ENCODE measurements at places on chromosomes 6 and 20. TPM values are rescaled to one million over a fixed set of nuclear protein-coding genes. Genes with fewer than 3 reads are reported as not detected.

GRCh38 chr20:49030954-49031619, 15.0 kb upstream of the CSE1L start:
- no peak overlapping the region for H3K4me3 ChIP-seq
- no peaks in the 10 kb centered on the region for H3K27me3 ChIP-seq
- no peak for DNase-seq
- H3K36me3 ChIP-seq: peaks cover 85% of the 10 kb centered on the region
- no peak overlapping the region for H3K27ac ChIP-seq

DNA sequence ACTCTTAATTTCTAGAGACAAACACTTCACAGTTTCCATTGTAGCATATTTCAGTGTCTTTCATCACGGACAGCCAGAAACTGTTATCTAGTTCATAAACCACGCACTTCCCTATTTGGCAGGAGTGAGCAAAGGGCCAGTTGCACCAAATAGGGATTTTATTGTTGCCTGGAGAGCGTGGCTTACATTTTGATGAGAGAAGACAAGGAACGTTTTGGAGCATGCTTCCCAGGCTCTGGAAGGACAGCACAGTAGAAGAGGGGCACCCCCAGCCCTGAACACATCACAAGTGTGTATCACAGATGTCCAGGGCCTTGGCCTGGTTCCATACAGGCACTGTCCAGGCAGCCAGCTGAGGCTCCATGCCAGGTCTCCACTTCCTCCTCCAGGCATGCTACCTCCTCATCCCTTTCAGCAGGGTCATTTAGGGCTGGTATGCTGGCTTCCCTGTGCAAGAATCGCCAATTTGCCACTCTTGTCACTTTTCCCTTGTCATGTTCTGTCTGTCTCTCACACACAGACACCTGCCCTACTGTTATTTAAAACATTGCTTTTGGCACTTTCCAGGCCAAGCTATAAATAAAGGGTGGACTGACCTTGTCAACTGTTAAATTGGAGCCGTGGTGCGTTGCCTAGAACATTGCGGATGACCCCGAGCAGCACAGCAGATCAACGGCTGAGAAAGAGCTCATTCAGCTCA, 235.0 kb upstream of the GMDS start:
- H3K4me3 ChIP-seq: no peak overlapping the region
- no peak for DNase-seq
- H3K36me3 ChIP-seq: no peaks in the 10 kb centered on the region
- no peaks in the 10 kb centered on the region for H3K4me1 ChIP-seq
- H3K27ac ChIP-seq: no peak overlapping the region

DNA sequence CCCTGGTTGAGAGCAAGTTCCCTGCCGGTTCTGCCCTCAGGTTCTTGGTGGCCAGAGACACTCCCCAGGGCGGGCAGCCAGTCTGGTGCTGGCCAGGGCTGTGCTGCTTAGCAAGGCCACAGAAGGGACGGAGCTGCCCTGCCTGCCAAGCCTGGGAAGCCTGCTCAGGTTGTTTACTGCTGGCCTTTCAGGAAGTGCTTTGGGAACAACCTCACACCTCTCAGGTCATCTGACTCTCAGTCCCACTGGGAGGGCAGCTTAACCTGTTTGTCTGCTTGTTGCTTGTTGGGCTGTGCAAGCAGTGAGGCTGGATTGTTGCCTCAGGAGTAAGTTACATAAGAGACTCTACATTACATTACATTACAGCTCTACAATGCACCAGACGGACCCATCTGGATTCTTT, 75.8 kb upstream of the AFDN start:
- H3K4me1 ChIP-seq: peaks cover 13% of the 10 kb centered on the region
- H3K4me3 ChIP-seq: no peak overlapping the region

- H3K4me3 ChIP-seq: peak overlapping the region; percentile 70
- no peaks in the 10 kb centered on the region for H3K27me3 ChIP-seq
- H3K4me1 ChIP-seq: peaks cover 15% of the 10 kb centered on the region
- DNase-seq: peak; percentile 66
These were observed 857 bp downstream of the TAP2 start for GRCh38 chr6:32837651-32838113.

DNA sequence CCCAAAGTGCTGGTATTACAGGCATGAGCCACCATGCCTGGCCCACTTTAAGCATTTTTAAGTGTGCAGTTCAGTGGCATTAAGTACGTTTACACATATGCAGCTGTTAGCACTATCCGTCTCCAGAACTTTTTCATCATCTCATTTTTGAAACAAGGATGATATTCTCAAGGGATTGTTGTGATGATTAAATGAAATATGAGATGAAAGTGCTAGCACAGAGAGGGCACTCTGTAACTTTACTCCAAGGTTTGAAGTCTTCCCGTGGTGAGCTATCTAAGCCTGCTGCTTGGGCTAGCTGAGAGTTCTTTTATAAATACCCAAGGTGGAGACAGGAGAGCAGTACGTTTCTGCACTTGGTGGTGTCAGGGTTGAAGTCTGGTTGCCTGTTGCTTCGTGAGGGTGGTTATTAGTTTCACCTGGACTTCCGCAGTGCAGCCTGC, 6.6 kb downstream of the TM9SF4 start:
- no peaks in the 10 kb centered on the region for H3K36me3 ChIP-seq
- no peaks in the 10 kb centered on the region for H3K27me3 ChIP-seq
- no peak overlapping the region for H3K27ac ChIP-seq
- peaks cover 44% of the 10 kb centered on the region for H3K4me1 ChIP-seq
- H3K4me3 ChIP-seq: no peak overlapping the region

ECT2L gene
- total RNA-seq: 0.20 TPM

DNA sequence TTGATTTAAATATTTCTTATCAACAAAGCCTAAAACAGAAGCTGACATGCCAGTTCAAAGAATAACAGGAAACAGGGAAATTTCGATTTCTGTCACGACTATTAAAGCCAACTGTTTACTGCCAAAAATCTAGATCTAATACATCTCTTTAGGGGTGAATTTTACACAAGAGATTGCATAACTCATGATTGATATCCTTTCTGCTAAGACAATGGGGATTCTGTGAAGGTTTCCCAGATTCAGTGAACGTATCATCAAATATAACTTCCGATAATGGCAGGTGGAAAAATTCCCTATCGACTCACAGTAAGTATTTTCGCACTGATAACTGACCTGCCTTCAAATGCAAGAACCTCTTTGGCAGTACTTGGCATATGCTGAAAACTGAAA, 42.9 kb downstream of the NHSL1 start:
- no peak overlapping the region for H3K27ac ChIP-seq
- no peak overlapping the region for H3K4me3 ChIP-seq
- peaks cover 3% of the 10 kb centered on the region for H3K4me1 ChIP-seq
- no peak for DNase-seq
- H3K36me3 ChIP-seq: no peaks in the 10 kb centered on the region

REM1 gene
- 3.1 TPM for total RNA-seq

HLA-DPA1 gene
- 147 TPM for total RNA-seq

GRCh38 chr6:168927026-168927425, 326.6 kb downstream of the THBS2 start:
- H3K27me3 ChIP-seq: no peaks in the 10 kb centered on the region
- no peaks in the 10 kb centered on the region for H3K36me3 ChIP-seq
- no peak overlapping the region for H3K27ac ChIP-seq
- DNase-seq: no peak
- no peaks in the 10 kb centered on the region for H3K4me1 ChIP-seq
- no peak overlapping the region for H3K4me3 ChIP-seq

DNA sequence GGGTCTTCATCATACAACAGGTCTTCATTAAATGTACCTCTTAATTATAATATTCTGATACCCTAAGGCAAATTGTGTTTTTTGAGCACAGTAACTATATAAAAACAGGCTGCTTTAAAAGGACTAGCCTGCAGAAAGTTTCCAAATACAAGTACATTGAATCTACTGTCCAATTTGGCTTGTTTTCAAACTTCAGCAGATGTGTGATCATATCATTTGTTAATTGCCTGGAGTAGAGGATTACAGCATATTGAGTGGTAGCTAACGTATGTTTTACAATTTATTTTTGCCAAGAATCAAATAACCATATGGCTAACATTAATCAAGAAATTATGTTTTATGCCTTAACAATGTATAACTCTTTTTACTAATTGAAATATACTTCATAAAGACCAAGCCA, 12.6 kb downstream of the TINAG start:
- H3K4me3 ChIP-seq: no peak overlapping the region
- no peaks in the 10 kb centered on the region for H3K36me3 ChIP-seq

MAN1A1 gene
- 61.8 TPM for total RNA-seq

DNA sequence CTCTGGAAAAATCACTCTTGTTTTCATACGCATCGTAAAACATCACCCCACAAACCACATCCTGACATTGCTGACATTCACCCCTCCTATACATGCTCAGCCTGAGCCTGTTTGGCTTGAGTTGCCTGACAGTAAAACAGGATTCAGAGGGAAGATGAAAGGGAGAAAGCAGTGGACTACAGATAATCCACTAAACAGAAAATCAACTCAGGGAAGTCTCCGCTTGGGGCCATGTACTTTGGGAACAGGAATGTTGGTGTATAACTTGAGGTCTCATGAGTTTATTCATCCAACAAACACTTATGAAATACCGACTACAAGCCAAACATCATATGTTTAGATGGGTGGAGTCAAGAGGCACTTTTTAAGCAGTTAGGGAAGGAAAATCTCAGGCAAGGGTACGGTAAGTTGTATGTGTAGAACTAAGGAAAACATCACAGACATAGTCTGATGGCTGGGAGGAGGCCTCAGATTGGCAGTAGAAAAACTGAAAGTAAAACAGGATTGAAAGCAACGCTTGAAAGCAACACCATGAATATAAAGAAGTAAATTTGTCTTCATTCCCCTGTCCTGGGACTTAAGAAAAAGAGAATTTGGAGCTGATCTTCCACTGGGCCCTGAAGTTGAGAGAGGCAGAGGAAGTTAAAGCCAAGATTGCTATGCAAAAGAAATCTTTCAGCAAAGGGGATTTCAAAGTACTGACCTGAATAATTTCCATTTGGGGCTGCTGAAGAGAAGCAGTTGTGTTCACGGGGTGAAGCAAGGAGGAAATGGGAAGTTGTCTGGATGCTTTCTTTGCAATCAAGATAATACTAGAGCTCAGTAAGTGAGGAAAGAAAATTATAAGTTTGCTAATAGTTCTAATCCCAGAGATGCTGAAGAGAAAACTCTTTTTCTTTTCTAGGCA, 28.8 kb downstream of the PDE7B start:
- H3K36me3 ChIP-seq: no peaks in the 10 kb centered on the region
- no peak overlapping the region for H3K4me3 ChIP-seq
- no peaks in the 10 kb centered on the region for H3K4me1 ChIP-seq
- DNase-seq: no peak

DNA sequence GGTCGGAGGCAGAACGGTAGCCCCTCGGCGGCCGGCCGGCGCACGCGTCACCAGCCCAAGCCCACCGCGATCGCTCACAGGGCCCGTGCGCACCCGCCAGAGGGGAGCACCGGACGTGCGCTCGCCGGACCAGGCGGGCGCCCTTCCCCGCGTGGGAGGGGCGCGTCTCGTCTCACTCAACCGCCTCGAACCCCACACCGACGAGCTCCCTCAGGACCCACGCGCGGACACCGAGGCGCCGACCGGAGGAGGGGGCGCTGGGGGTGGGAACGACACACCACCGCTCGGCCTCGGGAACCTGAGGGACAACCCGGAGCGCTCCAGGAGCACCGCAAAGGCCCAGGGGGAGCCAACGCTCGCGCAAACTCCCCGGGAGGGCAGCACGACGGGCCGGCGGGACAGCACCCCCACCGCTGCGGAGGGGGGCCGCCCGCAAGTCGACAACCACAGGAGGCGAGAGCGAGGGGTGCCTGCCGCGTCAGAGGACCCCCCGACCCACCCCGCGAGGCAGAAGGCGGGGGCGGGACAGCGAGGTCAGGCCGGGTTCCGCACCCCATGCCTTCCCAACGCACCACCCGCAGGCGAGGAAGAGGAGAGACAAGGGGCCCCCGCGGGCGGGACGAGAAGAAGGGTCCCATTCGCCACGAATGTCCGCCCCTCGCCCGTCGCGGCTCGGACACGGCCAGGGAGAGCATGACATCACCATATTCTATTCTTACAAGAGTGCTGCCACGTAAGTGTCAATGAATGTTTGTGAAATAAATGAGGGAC, 512.7 kb upstream of the ZNF337 start:
- H3K27ac ChIP-seq: peak overlapping the region; percentile 36
- no peak overlapping the region for H3K4me3 ChIP-seq
- H3K36me3 ChIP-seq: no peaks in the 10 kb centered on the region
- H3K27me3 ChIP-seq: no peaks in the 10 kb centered on the region
- DNase-seq: peak; percentile 87

GRCh38 chr6:83815631-83816272, 37.4 kb upstream of the RIPPLY2 start:
- H3K36me3 ChIP-seq: no peaks in the 10 kb centered on the region
- no peak overlapping the region for H3K4me3 ChIP-seq
- DNase-seq: no peak
- no peak overlapping the region for H3K27ac ChIP-seq
- H3K27me3 ChIP-seq: no peaks in the 10 kb centered on the region

DNA sequence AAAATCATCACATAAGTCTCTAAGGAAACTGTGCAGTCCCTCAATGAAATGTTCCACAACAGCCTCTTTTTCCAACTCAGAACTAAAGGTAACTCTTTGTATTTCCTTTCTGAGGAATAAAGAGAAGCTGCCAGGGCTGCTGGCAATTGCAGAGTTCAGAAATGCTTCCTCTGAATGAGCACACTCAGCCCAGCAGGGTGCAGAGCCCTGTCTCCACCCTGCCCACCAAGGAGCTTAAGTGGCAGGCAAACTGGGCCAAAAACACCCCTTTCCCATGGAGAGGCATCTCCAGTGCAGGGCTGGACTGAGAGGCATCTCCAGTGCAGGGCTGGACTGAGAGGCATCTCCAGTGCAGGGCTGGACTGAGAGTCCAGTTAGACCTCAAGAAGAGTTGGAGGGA, 255.4 kb downstream of the GMPR start:
- no peaks in the 10 kb centered on the region for H3K36me3 ChIP-seq
- H3K4me1 ChIP-seq: no peaks in the 10 kb centered on the region
- H3K27me3 ChIP-seq: no peaks in the 10 kb centered on the region
- no peak for DNase-seq

TAP2 gene
- total RNA-seq: 266 TPM

- no peak overlapping the region for H3K4me3 ChIP-seq
- H3K36me3 ChIP-seq: no peaks in the 10 kb centered on the region
- no peaks in the 10 kb centered on the region for H3K4me1 ChIP-seq
- no peaks in the 10 kb centered on the region for H3K27me3 ChIP-seq
These were observed 30.8 kb upstream of the SSR1 start for GRCh38 chr6:7343546-7344475.

DNA sequence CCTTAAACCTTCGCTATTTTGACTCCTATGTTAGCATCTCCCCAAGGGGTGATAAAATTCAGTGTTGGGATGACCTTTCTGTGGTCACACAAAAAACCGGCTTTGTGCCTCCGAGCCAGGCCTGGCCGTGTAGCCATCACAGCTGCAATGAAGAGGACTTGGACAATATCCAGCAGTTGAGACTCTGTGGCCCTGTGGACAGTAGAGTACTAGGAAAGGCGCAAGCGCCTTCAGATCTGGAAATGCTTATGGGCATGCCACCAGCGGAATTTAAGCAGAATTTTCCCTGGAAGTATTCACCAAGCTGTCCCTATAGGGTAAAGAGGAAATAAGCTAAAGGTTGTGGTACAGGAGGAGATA, 63.3 kb upstream of the SLC2A12 start:
- H3K4me3 ChIP-seq: no peak overlapping the region
- no peak overlapping the region for H3K27ac ChIP-seq
- H3K4me1 ChIP-seq: no peaks in the 10 kb centered on the region
- no peak for DNase-seq
- H3K36me3 ChIP-seq: no peaks in the 10 kb centered on the region

SNAP25 gene
- 1.8 TPM for total RNA-seq
